ENCODE measurements at places on chromosomes 6 and 20. TPM values are rescaled to one million over a fixed set of nuclear protein-coding genes. Genes with fewer than 3 reads are reported as not detected.

GPX5 gene
- not detected for total RNA-seq

FAM83C gene
- total RNA-seq, result not detected

APOBEC2 gene
- not detected for total RNA-seq

EYA2 gene
- 3.8 TPM for total RNA-seq

PRICKLE4 gene
- total RNA-seq, result 17.7 TPM

CDSN gene
- total RNA-seq, result not detected

TRAPPC3L gene
- total RNA-seq, result not detected

POU5F1 gene
- total RNA-seq, result 0.67 TPM

SLC22A2 gene
- total RNA-seq, result not detected

CCN6 gene
- total RNA-seq, result not detected

RSPO3 gene
- total RNA-seq, result 23.5 TPM

AHCY gene
- 64.0 TPM for total RNA-seq

OXT gene
- 4.2 TPM for total RNA-seq

KLC4 gene
- 27.7 TPM for total RNA-seq

All from uterus (tissue), 4 donors.